ENCODE measurements at places on chromosomes 12 and 14.

DNA sequence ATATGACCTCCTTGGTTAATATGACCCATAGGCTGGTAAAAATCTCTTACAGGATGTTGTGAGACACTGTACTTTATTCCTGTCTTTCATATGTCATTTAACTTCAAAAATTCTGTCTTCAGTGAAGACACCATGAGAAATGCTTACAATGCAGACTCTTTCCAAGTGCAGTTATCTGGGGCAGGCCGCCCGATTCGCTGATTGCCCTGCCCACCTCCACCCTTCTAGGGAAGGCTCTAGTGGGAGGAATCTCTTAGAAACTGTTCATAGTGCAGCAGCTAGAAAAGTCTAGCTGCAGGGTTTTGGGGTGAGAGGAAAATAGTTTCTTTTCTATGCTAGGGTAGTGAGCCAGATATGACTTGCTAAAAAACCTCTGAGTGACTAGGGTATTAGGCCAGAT, 15.0 kb upstream of the CIPC start:
- H3K27ac ChIP-seq: no peak overlapping the region
- no peaks in the 10 kb centered on the region for H3K36me3 ChIP-seq
- no peak overlapping the region for H3K4me3 ChIP-seq

GRCh38 chr14:73269729-73270531, 32.6 kb downstream of the PAPLN start:
- peak overlapping the region; percentile 20 for H3K4me3 ChIP-seq
- peaks cover 9% of the 10 kb centered on the region for H3K4me1 ChIP-seq
- peaks cover 2% of the 10 kb centered on the region for H3K27me3 ChIP-seq

DNA sequence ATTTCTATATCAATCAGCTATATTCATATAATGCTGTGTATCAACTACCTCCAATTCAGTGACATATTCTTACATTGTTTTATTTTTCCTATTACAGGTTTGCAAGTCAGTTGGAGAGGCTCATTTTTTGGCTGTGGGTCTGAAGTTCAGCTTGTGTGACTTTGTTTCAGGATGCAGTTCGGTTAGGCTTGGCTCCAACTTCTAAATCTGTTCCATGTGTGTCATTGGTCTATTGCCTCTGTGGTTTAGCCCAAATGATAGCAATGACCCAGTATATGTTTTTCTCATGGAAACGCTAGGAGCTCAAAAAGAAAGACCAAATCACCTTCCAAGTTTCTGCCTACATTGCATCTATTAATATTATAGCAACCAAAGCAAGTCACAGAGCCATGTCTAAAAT, 848.6 kb upstream of the LRFN5 start:
- no peak overlapping the region for H3K4me3 ChIP-seq
- H3K27ac ChIP-seq: no peak overlapping the region
- no peaks in the 10 kb centered on the region for H3K27me3 ChIP-seq
- no peaks in the 10 kb centered on the region for H3K36me3 ChIP-seq

GRCh38 chr12:116202940-116203339, 74.6 kb downstream of the MED13L start:
- no peak overlapping the region for H3K4me3 ChIP-seq
- DNase-seq: no peak
- peaks cover 6% of the 10 kb centered on the region for H3K36me3 ChIP-seq
- no peaks in the 10 kb centered on the region for H3K27me3 ChIP-seq
- peaks cover 23% of the 10 kb centered on the region for H3K4me1 ChIP-seq

Data from activated T-helper 1 cell treated with anti-CD3 and anti-CD28 coated beads, Interleukin-12 subunit alpha, Interleukin-12 subunit beta, Interleukin-2, Interleukin-4 antibody, amounts not matched to agents 30 ng/mL and 10 ng/mL and 1 ng/mL, durations not matched to agents 14 hours and 24 hours and 36 hours (primary cell).